ENCODE measurements at places on chromosomes 3 and 15.

- no peak for DNase-seq
Measured at GRCh38 chr15:79208179-79208578, 74.3 kb upstream of the ANKRD34C start.

- no peak for DNase-seq
Measured at GRCh38 chr3:180284331-180285110, 247.8 kb upstream of the PEX5L start.

- no peak for DNase-seq
Measured at GRCh38 chr3:175356899-175357324, 497.8 kb downstream of the NAALADL2 start.

DNA sequence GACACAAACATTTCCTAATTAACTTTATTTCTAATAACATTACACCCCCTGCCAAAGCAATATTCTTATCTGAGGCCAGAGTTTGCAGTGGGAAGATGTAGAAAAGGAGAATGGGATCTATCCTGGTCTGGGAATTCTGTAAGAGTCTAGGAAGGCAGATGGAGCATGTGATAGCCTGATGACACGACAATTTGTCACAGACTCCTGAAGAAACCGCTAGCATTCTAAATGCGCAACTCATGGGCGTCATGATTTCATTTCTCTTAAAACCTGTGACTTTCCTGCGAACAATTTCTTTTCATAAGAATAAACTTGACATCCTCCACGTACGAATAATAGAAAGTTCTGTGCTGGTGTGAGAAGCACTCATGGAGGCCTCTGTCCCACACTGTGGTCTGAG lies 72.9 kb upstream of the ATP10A start:
- no peak for DNase-seq

GRCh38 chr3:196081002-196081833 lies 672 bp downstream of the TFRC start:
- DNase-seq = peak; percentile 69

DNA sequence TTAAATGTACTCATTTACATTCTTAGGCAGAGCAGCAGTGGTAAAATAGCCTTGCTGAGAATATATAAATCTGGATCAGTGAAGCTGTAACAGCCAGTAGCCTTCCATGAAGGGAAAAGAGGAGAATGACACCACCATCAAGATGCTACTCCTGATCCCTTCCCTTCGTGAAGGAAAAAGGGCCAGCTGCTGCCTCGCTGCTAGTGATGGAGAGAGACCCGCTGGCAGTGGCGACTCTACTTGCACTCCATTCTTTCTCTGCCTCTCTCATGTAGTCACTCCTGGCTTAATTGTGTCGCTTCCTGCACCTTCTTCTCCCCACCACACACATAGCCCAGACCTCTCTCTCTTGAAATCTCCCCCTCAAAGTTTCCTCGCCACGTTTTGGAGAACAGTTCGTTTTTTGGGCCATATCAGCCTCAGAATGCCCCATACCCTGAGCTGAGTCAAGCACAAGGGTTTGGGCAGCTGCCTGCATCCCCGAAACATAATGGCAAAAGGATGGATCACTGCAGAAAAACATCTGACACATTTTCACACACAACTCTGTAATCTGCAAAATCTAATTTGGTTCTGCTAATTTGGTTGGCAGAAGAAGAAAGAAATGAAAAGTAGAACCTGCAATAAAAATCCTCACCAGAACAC lies 460.3 kb upstream of the IL12A start:
- no peak for DNase-seq

Measured in activated naive CD4-positive, alpha-beta T cell treated with anti-CD3 and anti-CD28 coated beads for 36 hours (primary cell).